Gastroesophageal sphincter (tissue), 4 donors: ENCODE measurements at places on chromosomes 6 and 20. TPM values are rescaled to one million over a fixed set of nuclear protein-coding genes. Genes with fewer than 3 reads are reported as not detected.

- ATAC-seq, result no peak
These were observed 28.1 kb downstream of the RIPOR3 start for GRCh38 chr20:50663095-50663821.

DNA sequence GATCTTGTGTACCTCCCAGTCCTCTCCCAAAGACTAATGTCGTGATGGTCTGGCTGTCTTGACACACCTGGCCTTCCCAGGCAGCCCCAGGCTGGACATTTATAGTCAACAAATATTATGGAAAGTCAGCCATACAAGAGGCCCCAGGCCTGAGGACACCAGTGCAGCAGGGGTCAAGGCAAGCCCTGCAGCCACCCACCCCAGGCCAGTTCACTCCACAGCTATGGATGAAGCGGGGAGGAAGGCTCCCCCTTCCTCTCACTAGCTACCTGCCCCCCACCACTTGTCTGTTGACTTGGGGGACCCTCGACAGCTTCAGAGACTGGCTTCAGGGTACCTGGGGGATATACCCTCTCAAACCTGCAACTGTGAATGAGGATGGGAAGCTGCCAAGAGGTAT is 132.1 kb downstream of the MRPL14 start:
- ATAC-seq, result no peak

DNA sequence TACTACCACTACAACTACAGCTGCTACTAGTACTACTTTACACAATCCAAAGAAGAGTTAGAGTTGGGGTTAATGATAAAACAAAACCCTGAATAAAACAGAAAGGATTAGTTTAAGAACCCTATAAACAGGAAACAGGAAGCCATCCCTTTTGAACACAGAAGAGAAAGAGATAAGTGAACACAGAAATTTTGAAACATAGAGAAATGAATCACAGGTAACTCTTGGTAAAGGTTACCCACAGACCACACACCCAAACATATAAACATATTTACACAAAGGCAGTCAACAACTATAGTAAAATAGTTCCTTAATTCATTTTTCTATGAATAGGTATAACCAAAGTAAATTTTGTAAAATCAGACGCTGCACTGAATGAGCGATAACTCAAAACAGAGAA is 98.1 kb downstream of the RNGTT start:
- ATAC-seq, result no peak

- ATAC-seq, result no peak
These were observed 200.5 kb downstream of the SMOC2 start for GRCh38 chr6:168641446-168641845.

GRCh38 chr6:7050872-7051779 is 56.6 kb upstream of the RREB1 start:
- ATAC-seq, result peak; percentile 59

Gene PRND
- not detected for total RNA-seq

Gene LPA
- not detected for total RNA-seq

GRCh38 chr6:117674991-117675657 is at the start of gene NUS1:
Gene NUS1 (plus strand): TSS chr6:117675469. CDS start chr6:117675671, 202 bp downstream.
- ATAC-seq, result peak; percentile 100

Gene HCRTR2
- not detected for total RNA-seq

- no peak for ATAC-seq
These were observed 153.9 kb upstream of the ENPP5 start for GRCh38 chr6:46324706-46325105.

DNA sequence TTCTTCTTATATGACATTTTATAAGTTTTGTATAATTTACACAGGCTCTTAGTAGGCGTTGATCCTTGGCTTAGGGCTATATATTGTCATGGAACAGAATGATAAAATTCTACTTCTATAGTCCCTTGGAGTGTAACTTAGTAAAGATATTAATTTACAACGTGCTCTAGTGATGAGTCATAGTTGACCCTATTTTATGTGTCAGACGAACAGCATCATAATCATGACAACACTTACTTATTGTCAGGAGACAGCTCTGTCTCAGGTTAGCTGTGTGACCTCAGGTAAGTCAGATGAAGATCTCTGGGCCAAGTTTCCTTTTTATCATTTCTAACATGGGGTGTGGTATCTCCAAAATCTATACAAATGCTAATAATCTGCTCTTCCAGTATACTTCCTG is 473.5 kb downstream of the UTRN start:
- ATAC-seq, result no peak

DNA sequence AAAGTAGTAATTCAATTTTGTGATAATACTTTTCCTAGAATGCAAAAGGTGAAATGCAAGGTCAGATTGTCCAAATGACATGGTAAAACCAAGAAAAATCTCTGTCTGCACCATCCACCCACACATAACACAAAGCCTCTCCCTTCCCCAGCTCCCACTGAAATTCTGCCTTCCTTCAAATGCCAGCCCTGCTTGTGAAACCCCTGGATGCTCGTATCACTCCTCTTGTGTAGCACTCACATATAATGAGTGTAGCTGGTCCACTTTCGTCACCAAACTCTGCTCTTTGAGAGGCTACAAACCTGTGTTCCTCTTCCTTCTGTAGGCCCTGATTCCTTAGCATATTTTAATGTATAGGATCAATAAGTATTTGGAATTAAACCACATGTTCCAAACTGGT is 123.6 kb upstream of the BEND6 start:
- ATAC-seq, result no peak

DNA sequence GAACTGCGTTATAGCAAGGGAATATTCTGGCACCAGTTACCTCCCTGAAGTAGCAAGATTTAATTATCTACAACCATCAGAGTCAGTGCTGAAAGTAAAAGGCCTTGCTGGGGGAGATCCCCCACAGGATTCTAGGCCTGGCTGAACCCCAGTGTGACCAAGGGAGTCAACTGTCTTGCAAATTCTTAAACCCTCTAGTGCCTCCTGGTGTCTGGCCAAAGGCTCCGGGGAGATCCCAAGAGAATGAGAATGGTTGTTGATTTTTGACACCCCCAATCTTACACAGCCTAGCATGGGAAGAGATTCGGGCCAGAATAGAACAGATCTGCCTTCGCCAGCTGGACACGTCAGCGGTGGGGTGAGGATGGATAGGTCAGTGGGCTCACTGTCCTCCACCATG is 179.4 kb downstream of the ERMARD start:
- ATAC-seq, result no peak

Gene TRIM15
- total RNA-seq, result not detected

GRCh38 chr6:53627391-53628218 is 38.0 kb downstream of the KLHL31 start:
- no peak for ATAC-seq

DNA sequence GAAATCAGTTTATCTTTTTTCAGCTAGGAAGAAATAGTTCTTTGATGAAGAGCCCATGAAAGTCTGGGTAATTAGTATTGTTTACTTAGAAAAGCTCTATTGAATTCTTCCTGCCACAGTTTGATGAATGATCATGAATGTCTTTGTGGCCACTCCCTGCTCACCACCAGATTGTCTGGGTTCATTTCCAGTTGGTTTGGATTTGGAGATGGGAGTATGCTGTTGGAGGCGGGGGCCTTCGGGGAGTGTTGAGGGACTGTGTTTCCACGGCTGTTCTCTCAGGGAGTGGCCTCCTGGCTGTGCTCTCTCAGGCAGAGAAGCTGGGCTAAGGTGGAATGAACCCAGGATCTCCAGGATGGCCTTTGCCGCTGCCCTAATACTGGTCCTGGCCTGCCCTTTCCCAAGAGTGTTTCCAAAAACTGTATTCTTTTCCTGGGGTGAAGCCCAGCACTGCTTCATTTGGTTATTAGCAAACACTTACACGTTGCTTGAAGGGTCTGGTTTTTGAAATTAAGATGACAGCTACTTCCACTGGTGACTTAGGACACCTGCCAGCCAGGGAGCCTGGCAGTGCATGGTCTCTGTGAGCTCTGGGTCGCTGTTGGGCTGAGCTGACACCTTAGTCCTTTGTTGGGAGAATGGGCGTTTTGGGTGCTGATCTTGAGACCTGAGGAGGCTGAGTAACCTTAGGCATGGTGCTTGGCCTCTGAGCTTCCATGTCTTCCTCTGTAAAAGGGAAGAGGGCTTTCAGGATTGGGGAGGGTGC is 23.2 kb downstream of the PRPF6 start:
- ATAC-seq, result no peak

DNA sequence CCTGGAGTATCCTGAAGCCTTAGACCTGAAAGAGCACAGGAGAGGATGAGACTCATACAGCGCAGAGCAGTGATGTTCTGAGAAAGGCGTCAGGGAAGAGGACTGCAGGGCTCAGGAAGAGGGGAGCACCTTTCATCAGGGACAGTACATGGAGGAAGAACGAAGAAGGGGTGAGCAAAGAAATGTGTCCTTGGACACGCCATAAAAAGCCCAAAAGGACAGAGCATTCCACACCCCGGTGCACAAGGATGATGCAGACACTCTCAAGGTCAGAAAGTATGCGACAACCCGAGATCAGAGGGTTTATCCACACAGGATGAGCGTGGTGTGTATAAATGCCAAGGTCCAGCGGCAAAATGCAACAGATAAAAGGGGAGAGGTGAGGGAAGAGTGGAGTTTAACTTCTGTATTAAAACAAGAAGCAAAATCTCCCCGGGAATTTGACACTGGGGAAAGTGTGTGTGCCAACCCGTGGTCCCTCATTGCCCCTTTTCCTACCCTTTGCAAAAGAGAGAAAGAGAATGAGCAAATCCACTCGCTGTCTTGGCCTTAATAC is 64.4 kb downstream of the SLC23A2 start:
- ATAC-seq, result no peak

DNA sequence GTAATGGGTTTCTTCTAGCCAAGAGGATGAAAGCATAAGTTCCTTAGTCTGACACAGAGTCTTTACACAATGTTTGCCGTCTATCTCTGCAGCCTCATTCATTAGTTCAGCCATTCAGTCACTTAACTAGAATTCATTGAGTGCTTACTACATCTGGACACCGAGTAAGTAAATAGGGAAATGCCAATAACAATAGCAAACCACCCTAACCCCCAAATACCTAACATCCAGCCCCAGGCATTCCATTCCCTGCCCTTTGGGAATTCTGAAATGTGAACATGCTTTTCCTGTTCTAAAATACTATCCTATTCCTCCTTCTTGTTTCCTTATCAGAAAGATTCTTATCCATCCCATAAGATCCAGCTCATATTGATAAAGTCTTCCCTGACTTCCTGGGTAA is 277.6 kb upstream of the RNF217 start:
- ATAC-seq, result no peak

DNA sequence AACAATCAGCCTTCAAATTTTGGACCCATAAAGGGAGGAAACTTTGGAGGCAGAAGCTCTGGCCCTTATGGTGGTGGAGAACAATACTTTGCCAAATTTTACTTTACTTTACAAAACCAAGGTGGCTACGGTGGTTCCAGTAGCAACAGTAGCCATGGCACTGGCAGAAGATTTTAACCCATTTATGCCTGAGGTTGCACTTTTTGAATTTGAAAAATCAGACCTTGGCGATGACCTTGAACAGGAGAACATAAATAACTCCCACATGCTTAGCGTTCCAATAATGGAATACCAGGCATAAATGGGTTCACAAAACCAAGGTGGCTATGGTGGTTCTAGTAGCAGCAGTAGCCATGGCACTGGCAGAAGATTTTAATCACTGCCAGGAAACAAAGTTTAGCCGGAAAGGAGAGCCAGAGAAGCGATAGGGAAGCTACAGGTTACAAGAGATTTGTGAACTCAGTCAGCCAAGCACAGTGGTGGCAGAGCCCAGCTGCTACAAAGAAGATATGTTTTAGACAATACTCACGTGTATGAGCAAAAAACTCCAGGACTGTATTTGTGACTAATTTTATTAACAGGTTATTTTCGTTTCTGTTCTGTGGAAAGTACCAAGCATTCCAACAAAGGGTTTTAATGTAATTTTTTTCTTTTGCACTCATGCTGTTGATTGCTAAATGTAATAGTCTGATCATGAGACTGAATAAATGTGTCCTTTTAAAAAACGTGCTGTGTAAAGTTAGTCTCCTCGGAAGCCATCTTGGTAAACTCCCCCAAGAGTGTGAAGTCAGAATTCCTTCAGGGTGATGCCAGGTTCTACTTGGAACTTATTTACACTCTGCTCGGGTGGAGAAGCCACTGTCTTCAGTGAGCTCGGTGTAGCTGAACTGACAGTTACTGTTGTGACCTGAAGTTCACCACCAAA is 6.7 kb downstream of the SFT2D1 start:
- no peak for ATAC-seq

Gene HSP90AB1
- total RNA-seq, result 553 TPM

DNA sequence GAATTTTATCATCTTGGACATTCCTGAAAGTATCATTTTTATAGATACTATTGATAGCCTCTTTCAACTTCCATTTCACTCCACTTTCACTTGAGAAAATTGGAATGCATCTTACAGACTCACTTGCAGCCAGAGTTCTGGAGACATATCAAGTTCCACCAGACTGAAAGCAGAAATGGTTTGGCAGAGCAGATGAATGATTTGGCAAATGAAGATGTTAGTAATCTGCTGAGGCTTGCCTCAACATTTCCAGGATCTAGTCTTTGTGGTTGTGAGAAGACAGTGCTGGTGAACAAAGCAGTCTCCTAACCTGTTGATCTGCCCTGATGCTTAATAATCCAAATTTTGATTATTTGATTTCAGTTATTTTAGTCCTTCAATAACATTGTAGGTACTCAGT is 202.6 kb downstream of the TRDN start:
- no peak for ATAC-seq

DNA sequence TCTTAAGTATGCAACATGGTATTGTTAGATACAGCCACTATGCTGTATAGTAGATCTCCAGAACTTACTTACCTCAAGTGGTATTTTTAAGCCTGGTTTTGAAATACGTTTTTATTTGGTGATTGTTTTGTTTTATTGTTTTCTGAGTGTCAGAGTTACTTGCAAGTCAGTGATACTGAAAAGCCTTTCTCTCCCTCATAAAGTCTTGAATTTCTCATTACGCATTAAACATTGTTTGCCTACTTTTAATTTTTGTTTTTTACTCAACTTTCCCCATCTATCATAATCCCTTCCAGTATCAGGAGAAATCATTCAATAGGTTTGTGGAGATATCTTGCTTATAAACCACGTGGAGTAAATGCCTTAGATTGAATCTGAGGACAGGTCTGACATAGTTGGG is 214.9 kb downstream of the DOK5 start:
- ATAC-seq, result no peak

DNA sequence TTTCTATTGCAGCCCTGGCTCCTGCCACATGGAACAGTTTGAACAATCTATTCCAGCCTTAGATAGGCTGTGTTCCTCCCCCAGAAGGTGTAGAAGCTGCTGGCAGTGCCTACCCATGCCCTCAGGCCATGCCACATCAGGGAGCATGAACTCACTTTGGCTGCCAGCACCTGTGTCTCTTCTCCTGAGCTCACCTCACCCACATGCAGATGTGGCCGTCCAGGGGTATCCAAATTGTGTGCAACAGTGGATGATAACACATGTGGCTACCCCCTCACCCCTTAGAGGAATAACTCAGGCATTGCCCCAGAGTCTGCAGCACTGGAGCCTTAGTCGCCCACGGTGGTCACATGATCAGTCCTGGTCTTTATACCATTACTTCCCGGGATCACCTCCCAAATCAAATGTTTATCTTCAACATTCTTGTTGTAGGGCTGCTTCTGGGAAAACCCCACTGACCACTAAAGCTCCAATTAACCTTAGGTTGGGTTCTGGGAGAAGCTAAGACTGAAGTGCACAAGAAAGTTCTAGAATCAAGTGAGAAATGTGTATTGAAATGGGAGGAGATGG is 110.4 kb downstream of the BANF2 start:
- no peak for ATAC-seq

Gene C20orf141
- not detected for total RNA-seq

- no peak for ATAC-seq
These were observed 789.8 kb upstream of the MAP3K7 start for GRCh38 chr6:91376686-91377085.
